ENCODE measurements at places on chromosomes 6 and 20.

GRCh38 chr6:111486921-111487320 lies 3.9 kb upstream of the REV3L start:
- DNase-seq = no peak

GRCh38 chr20:19654921-19655320 lies 103.1 kb upstream of the RIN2 start:
- no peak for DNase-seq

- DNase-seq = no peak
These were observed 323.8 kb upstream of the JARID2 start for GRCh38 chr6:14921878-14922671.

GRCh38 chr6:37897321-37897720 lies 77.8 kb downstream of the ZFAND3 start:
- DNase-seq = no peak

- DNase-seq = no peak
These were observed 114.6 kb upstream of the HSF2 start for GRCh38 chr6:122284848-122285247.

DNA sequence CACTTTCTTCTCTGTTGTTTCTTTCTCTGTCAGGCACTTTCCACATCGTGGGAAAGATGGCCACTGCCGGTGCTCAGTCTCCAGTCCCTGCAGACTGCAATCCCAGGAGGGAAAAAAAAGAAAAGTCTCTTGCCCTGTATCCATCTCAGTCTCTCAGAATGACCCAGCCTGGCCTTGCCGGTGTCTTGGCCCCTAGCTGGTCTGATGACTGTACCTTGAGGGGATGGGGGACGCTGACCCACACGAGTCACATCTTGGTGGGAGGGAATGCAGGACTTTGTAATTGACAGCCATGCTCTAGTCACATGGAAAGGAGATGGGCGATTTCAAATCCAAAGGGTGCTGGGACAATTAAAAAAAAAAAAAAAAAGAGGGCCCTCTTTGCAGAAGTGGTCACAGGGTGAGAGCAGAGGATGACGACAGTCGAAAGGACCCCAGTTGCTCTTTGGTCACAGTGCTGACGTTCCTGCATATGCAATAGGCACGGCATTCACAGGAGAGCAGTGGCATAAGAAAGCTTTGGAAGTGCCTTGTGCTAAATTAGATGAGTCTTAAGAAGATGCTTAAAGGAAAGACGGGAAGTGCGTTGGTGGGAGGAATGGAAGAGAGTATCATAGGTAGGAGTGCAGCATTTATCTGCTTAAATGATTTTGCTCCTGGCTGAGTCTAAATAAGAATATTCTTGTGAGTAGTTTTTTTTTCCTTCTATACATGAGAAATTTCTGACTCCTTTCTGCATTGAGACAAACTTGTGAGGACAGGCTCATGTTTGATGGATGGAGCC lies 63.9 kb upstream of the AKAP12 start:
- DNase-seq = no peak

- no peak for DNase-seq
These were observed 8.8 kb downstream of the DDR1 start for GRCh38 chr6:30893001-30893591.

DNA sequence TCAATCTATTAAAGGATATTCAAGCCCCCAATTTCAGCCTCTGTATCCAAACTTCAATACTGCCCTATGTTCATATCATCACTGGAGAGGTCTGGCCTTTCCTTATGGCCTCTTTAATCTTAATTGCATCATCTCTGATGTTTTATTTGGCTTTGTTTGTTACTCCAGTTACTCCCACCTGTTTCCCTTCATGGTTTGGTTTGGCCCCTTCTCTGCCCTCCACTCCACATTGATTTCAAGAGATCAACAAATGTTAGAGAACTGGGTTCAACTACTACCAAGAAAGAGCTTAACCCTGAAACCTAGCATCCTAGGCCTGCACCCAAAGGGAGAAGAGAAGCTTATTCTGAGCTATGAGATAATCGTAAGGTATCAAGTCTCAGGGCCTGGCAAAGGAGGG lies 221.6 kb downstream of the LAMA2 start:
- DNase-seq = no peak

DNA sequence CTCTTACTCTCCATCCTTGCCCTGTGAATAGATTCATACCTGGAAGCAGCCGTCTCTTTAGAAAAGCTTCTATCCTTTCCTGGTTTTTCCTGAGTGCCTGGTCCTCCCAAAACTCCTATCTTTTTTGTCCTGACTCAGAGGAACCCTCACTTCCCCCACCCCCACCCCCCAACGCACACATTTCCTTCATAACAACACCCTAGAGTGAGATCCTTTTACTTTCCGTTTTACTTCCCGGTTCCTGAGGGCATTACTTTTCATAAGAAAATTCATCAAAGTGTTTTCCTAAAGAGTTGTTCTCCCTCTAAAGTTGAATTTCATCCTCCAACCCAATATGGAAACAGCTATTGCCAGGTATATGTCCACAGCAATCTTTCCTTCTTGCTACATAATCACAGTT lies 327.0 kb downstream of the NRN1 start:
- DNase-seq = no peak

- no peak for DNase-seq
These were observed 29.9 kb downstream of the FBXO30 start for GRCh38 chr6:145784683-145785082.

DNA sequence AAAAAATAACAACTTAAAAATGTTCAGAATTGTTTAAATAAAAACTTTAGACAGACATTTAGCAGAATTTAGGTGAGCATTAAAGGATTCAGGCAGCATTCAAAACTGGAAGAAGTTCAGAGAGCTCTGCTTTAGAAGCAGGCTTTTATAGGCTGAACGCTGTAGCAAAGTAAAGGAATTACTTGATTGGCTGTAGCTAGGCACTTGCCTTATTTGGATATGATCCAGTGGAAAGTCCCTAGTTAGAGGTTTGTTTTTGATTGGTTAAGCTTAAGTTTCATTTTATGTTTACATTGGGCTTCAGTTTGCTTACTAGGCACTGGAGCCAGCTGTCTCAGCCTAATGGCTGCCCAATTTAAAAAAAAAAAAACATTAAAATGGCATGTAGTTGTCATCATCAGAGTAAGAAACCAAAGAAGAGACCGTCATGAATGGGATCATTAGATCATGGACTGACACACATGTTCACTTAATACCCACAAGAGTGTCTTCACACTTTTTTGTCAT lies 65.1 kb downstream of the CBFA2T2 start:
- DNase-seq = peak; percentile 91

DNA sequence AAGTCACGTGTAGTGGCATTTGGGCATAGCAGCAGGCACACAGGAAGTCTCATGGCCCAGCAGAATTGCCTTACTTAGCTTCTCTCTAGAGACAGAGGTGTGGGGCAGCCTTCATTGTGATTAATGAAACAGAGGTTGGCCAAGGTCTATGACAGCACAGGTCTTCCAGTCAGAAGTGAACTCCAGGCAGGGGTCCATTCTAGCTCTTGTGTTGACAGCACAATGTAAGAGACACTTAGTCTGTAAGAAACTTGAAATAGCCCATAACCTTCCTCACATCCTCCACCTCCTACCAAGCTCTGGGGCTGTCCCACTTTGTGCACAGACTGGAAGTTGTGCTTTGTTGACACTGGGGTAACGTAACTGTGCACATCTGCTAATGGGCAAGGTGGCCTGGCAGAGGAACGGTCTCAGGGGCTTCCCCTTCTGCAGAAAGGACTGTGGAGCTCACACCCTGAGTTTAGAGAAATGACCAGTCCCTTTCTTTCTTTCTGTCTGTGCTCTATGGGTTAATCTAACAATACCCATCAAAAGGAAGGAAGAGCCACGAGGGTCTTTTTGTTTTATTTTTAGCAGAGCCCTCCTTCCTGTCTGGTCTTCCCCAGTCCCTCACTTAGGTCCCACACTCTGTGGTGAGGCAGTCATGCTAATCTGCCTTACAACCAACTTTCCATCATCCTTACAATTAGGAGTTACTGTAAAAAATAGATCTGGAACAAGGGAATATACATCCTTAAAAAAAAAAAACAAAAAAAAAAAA lies 35.6 kb upstream of the TAGAP start:
- no peak for DNase-seq

- DNase-seq = no peak
These were observed 225.9 kb downstream of the TMEM242 start for GRCh38 chr6:157097255-157097955.

- DNase-seq = no peak
These were observed 706.8 kb downstream of the CD109 start for GRCh38 chr6:74402781-74403180.

DNA sequence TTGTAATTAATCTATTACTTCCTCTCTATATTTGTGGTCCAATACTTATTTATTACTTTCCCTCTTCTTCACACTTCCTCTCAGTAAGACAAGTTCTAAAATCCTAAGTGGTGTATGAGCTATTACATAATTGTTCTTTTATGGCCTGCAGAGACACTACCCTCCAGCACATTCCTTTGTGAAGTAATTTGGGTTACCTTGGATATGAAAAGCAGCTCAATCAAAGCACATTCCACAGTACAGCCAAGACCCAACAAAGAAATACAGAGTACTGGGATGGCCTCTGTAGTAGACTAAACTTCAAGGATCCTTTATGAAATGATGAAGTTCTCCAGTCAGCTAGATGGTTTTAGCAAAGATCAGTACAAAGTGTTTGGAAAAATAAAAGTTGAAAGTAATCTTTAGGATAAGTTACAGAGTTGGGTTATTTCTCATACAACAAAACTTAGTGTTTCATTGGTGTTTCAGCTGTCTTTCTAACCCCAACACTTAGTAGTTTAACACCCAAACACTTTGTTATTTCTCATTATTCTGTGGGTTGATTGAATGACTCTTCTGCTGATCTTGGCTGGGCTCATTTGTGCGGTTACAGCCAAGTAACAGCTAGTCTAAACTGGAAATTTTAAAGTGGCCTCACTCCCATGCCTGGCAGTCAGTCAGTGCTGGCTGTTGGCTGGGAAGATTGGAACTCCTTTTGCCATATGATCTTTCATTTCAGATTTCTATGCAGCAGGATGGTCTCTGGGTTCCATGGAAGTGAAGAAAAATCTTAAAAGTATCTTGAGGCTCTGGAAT lies 161.5 kb upstream of the POU3F2 start:
- no peak for DNase-seq

DNA sequence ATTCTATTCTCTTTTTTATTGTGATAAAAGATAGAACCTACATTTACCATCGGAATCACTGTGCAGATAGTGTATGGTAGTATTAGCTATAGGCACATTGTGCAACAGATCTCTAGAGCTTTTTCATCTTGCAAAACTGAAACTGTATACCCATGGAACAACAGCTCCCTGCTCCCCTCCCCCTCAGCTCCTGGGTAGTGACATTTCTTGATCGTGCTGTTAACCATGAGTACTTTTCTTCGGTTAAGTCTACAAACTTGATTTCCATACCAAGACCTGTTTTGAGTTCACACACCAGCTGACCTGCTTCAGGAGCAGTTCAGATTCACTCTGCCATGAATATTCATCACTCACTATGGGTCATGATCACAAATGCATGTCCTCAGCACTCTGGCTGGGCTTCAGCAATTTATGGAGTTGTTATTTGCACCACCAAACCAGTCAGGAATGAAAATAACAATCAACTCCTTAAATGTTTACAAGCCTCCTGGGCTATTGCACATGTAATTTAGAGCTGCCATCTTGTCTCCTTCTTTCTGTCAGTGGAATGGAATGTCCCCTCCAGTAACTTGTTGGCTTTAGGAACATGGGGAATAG lies 32.8 kb downstream of the PRDM1 start:
- DNase-seq = no peak

- no peak for DNase-seq
These were observed 76.1 kb upstream of the HSF2 start for GRCh38 chr6:122323361-122323760.

DNA sequence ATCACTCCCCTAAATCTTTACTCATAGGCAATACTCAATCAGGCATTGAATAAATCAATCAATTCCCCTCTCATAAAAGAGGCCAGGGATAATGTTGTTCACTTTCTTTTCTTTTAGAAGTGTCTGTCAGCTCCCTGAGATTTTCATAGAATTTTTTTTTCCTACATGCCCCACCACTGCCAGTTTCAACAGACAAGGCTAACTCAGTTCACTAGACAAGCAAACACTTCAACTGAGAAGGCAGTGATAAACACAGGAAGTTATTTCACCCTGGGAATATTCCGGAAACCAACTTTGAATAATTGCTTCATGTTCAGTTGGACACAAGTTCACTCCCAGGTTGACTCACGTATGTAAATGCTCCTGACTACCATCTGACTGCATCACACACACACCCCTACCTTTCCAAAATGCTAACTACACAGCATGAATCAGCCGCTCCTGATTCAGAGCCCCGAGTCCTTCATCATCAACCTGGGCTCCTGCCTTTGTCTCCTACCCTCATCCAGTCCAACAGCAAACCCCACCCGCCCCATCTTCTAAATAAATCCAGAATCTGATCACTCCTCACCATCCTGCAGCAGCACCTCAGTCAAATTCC lies 143.9 kb downstream of the BCAS1 start:
- peak; percentile 78 for DNase-seq

DNA sequence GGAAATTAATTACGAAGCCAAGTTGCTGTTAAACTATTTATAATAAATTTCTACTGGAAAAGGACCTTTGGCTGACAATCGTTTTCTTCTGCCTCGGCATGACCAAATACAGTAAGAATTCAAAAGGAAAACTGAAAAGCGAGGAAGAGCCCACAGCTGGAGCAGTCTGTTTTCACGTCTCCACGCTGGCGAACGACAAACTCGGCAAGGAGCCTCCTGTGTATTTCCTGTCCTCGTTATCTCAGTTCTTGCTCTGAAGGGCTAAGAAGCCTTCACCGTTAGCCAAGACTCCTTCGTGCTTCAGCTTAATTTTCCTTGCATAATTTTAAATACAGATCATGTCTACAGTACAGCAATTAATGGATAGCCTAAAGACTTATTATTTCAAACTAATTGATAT lies 214.3 kb upstream of the PLCB4 start:
- DNase-seq = no peak

DNA sequence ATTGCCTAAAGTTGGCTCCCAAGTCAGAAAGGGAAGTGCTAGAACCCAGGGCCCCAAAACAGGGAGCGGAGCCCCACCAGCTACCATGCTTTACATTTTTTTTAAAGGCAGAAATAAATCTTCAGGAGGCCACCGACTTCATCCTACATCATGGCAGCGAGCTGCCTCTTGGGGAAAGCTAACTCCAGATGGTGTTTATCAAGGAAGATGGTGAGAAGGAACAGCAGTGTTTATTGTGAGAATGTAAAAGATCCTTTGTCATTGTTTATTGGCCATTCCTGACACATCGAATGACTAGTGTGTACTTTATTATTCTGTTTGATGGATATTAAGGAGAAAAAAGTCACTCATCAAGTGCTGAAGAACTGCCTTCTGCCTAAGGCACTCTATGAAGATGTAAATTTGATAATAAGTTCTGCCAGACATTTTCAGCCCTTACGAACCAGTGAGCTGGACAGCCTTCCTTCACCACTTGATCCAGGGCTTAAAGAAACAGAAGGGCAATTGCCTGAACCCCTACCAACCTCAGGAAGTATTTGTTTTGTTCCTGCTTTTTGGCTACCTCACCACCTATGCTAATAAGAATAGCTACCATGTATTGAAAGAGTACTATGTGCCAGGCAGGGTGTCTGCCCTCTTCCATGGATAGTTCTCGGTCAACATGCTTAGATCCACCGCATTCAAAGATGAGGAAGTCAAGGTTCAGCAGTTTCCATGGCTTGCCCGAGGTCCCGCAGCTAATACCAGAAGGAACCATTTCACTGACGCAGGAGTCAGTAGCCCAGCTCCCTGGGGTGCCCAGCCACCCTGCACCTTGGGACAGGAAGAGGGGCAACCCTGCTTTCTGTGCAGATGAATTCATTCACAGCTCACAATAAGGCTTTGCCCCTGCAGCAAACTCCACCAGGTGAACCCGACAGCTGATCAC lies 194.7 kb upstream of the RREB1 start:
- DNase-seq = no peak

Data from hepatocyte (in vitro differentiated cells).